GF-D8 (cell line): ENCODE measurements at places on chromosomes 5 and 9.

DNA sequence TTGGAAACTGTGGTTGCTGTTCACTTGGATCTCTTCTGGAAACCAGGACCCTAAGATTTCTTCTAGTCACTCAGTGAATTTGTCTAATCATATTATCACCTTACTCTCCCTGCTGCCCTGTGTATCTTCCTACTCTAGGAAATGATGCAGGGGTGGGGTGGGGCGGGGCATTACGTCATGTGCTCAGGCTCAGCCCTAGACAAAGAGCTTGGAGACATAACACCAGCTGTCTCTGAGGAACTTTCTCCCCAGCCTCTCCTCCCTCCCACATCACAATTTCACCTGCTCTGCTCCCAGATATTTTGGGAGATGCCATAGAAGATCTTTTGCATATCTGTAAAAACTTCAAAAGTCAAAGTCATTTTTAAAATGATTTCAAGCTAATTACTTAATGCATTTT, 470.4 kb downstream of the ZSWIM6 start:
- DNase-seq: no peak

GRCh38 chr9:6633378-6633777, 12.2 kb downstream of the GLDC start:
- DNase-seq: no peak

GRCh38 chr9:34744295-34745221, 34.6 kb upstream of the CCL21 start:
- DNase-seq: no peak

DNA sequence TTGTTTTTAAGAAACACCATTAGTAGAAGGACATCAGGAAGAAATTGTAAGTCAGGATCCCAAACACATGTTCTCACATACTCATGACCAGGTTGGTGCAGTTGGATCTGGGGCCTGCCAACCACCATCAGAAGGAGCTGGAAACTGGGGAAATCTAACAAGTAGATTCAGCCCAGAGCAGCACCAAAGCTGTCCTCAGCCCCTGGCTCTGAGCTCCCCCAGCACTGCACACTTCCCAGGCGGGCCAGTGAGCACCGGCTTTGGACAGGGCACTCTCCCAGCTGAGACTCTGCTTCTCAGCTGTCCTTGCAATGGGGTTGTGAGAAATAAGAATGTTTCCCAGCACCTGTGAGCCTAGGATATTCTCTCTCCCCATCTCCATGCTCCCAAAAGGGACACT, 162.5 kb downstream of the PAX5 start:
- no peak for DNase-seq

- DNase-seq: no peak
Measured at GRCh38 chr5:170161069-170161468, 55.4 kb downstream of the FOXI1 start.

DNA sequence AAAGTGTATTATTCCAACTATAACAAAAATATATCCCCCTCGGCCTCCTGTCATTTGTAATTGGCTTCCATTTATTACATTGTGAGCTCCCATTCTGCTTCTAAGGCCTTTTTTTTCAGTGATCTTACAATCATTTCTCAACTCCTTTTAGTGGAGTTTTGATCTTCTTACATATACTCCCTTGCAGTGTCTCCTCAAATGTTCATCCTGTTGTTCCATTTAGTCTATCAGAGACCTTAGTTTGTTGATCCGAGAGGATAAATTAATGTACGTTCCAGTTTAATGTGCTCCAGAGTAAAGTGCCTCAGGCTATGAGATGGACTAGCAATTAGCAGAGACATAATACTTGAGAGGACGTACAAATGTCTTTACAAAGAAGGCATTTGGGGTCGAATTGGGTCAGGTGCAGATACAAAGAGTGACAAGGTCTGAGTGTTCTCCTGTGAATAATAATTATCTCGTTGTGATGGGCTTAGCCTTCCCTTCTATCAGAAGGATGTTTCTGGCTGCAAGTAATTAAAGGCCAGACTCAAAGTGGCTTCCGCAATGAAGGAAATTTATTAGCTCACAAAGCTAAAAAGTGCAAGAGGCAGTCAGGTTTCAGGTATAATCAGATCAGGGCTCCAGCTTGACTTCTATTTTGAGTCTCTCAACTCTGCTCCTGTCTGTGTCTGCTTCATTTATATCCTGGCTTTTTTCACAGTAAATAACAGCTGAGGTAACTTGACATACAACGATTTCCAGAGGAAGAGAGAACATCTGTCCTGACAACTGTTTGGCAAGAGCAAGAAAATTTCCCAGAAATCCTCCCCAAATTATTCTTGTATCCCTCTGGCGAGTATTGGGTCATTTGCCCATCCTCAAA, 30.1 kb downstream of the ARRDC3 start:
- DNase-seq: no peak

DNA sequence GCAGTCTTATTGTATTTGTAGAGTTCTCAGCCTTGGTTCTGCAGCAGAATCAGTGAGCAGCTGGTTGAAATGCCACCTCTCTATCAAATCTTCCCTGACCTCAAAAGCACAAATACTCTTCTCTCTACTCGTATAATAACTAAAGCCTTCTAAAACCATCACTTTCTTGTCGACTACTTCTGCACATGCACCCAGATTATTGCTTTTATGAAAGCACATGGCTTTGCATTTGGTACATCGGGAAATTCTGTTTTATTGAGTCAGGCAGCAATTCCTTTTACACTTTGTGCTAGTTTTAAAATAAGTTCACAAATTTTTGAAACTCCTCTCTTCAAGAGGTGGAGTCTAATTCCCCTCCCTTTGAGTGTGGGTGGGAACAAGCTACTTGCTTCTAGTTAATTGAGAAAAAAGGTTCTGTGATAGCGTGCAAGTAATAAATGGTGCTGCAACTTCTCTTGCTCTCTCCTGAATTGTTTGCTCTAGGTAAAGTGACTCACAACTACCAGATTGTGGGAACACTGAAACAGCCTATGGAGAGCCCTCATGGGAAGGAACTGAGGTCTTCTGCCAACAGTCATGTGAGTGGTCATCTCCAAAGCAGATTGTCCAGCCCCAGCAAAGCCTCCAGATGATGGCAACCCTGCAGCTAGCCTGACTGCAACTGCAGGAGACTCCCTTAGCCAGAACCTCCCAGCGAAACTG, 66.0 kb upstream of the TAF1L start:
- DNase-seq: no peak

DNA sequence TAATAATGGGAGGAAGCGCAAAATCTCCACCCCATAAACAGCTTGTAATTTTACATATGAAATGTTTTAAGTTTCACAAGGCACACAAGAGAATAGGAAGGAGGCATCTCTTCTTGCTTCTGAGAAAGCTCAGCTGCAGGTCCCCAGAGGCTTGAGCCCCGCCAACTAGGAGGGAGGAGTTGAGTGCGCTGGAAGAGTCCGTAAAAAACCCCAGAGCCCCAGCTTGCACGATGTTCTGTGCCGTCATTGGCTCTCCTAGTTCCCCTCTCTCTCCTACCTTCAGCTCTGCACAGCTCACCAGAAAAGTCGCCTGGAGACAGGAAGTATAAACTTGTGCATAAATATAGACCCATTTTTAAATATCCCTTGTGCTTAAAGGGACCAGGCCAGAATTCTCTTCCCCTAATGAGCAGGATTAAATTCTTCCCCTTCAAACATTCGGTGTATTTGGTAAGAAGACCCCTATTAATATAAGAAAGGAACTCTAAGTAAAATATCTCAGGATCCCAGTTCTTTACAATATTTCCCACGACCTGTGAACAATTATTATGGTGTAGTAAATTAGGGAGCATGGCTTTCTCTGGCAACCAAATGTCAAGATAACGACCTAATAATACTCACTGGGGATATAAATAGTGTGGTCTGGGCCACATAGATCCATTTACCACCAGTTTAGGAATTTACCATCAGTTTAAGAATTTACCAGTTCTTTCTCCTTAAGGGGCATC, 13.7 kb downstream of the GLRX start:
- peak; percentile 69 for DNase-seq

DNA sequence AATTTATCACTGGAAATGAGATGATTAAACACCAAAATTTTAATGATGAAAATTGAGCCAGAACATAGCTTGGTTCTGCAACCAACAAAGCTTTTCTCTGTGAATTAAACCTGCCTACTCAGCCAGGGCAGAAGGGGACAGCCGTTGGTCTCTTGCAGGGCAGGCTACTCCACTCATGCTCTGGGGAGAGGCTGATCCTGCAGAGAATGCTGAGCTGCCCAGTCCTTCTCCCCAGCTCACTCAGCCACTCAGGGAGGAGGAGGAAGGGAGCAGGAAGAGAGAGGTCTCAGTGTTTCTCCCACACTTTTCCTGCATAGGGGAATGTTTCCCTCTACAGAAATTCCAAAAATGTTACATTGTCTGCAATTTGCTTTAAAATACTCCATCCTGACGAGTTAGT, 40.4 kb upstream of the HMHB1 start:
- no peak for DNase-seq

DNA sequence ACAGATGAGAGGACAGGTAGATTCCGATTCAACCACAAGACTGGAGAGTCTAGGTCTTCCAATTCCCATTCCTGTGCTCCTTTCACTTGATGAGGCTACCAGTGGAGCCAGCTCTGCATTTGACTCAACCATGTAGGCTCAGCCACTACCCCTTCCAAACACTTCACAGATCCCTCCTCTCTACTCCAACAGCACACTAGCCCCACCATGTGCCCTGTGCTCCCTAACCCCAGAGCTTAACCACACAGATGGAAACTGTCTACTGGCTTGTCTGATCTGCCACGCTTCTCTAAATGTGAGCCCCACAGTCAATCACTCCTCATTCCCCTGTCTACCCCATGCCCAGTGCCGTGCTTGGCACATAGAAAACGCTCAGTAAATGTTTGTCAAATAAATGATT, 508.2 kb downstream of the CDK5RAP2 start:
- no peak for DNase-seq

GRCh38 chr9:79213417-79214125, 358.2 kb upstream of the TLE4 start:
- no peak for DNase-seq

- no peak for DNase-seq
Measured at GRCh38 chr9:27460226-27461023, 63.7 kb upstream of the IFNK start.

DNA sequence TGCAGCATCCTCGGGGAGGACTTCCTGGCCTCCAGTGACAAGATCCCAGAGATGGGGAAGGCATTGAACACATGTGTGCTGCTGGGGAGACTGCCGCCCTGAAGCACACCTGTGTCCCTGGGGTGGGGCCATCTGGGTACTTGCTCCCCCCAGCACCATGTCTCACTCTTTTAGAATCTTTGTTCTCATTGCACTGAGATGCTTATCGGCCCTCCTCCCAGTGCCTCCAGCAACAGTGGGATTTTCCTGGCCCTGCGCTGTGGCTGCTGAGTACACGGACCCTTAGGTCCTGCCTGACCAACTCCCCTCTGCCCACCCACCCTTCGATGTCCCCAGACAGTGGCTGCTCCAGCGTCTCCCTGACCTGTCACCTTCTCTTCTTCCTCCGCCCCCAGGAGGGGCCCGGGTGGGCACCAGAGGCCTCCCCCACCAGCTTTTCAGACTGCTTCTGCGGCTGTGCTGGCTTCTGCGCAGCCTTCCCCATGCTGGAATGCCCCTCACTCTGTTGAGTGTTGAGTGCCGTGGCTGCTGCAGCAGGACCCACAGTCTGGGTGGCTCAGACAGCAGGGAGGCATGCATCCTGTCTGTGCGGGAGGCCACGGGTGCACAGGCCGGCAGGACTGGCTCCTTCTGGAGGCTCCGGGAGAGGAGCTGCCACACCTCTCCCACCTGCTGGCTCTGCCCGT, 145.9 kb upstream of the IRX2 start:
- no peak for DNase-seq

- DNase-seq: no peak
Measured at GRCh38 chr9:6443661-6444060, 30.7 kb downstream of the UHRF2 start.

DNA sequence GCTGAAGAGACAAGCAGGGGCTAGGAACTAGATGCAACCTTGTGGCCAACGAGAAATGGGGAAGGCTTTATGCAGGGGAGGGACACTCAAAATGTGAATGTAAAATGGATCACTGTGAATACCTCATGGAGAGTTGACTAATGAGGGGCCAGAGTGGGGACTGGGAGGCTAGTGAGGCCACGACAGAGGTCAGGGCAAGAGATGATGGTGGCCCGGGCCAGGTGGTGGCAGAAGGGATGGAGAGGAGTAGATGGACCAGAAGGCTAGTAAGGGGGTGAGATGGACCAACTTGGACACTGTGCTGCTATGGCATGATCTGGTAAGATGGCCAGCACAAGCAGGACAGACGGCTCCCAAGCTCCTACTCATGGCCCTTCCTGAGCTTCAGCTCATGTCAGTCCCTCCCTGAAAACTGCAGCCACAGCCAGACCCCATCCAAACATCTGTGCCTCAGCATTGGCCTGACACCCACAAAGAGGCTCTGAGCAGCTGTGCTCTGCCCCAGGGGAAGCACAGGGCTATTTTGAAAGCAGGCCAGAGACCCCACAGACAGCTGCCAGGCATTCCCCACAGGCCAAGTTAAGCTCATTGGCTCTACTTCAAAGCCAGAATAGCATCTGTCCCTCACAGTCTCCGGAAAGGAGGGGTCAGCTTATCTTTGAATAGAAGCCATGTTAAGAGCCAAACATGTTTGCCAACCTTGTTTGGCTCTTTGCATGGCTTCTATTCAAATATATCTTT, 22.1 kb downstream of the P4HA2 start:
- DNase-seq: no peak

- DNase-seq: no peak
Measured at GRCh38 chr5:167049771-167050567, 1241.5 kb upstream of the WWC1 start.

- no peak for DNase-seq
Measured at GRCh38 chr5:31944684-31945445, 229.3 kb downstream of the GOLPH3 start.

DNA sequence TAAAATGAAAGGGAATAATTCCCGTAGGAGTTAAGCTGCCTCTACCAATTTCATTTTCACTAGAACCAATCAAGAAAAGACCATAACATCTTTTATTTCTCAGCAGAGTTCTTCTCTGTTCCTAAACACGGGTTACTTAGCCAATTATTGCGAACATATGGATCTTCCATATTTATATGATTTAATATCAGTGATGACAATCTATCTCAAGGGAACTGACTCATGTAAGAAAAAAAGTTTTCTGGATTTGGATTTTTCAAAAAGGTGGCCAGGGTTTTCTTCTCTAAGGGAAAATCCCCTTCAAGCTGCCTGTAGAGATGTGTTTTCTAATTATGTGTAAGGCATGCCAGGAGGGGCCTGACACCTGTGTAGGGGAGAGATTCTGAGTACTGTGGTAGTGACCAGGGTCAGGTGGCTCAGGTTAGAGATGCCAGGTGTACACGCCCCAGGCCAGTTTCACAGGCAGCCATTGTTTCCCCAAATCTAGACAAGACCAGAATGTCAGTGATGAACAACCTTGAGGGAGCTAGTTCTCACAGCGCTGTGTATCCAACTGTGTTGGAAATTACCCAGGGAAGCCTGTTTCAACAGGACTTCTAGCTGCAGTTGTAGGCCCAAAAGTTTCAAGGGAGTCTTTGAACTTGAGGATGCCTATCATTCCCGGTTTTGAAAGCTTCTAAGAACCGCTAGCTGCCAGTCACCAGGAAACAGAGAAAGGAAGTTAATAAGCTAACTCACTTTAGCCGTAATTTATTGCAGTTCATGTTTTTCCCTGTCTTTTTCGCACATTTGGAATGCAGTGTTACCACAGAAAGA, 572.5 kb upstream of the RGMB start:
- DNase-seq: no peak
